Stimulated activated CD8-positive, alpha-beta memory T cell treated with anti-CD3 and anti-CD28 coated beads, Interleukin-7, amount 100 ng/mL, for 1 hour (primary cell): ENCODE measurements at places on chromosomes 11 and 22.

DNA sequence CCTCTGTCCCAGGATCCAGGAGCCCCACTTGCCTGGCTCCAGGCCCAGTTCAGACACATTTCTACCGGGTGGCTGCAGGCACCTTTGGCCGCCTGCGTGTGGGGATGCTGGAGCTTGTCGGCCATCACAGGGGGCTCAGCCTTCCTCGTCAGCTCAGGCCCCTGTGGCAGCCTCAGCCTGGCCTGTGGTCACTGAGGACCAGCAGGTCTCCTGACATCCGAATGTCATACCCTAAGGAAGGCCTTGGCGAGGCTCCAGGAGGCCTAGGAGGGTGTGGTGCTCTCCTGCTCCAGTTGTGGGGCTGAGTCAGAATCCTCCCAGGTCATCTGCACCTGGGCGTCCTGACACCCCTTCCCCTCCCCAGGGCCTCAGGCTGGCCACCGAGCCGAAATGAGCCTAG lies 14.9 kb upstream of the SOX10 start:
- no peak for DNase-seq

DNA sequence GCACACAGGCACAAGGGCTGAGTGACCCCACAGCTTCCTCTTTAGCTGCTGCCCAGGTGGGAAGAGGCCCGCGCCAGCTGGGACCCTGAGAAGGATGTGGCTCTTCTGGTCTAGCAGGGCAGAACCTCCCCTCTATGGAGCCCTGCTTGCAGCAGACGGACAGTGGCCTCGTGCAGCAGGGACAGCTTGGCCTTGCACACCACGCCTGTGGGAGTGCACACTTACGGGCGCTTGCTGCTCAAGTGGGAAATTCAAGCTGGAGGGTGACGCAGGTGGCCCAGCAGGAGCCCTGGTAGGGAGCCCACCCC lies 971.4 kb downstream of the BRD1 start:
- DNase-seq: no peak

DNA sequence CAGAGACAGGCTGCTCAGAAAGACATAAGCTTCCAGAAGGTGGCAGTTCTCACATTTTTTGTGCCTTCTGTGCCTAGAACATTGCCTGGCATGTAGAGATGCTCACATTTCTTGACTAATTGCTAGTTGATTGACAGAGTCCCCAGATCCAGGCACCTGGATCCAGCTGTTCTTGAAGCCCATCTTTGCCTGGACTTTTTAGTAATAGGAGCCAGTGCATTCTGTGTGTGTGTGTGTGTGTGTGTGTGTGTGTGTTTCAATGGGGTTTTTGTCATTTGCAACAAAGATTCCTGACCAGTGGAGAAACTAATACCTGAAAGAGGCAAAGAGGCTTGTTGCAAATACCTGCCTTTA lies 15.1 kb downstream of the MRGPRF start:
- no peak for DNase-seq

DNA sequence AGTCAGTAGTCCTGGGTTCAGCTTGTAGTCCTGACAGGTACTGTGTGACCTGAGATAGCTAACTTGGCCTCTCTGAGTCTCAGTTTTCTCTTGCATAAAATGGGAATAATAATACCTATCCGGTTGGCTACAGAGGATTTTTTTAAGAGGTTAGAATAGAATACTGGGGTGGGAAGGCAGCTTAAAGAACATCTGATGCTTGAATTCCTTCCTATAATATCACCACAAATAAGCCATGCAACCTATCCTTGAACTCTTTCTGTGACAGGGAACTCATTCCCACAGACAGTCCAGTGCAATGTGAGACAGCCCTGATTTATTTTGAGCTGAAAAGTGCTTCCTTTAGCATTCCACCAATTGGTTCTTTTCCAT lies 110.1 kb downstream of the CCDC81 start:
- no peak for DNase-seq

DNA sequence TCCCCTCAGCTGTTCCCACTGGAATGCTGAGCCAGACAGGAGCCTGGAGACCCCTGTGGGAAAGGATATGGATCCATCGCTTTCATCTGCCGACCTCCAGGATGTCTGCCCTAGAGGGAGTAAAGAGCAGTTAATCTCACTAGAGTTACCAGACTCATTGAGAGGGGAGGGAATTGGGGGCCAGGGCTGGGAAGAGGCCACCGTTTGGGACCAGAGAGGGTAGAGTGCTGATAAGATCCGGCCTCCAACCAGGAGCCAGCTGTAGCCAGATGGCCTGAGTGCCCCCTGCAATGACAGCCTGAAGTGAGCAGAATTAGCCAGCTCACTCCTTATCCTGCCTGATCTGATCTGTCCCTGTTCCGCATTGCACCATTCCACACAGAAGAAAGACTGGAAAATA lies 3.7 kb upstream of the APLNR start:
- DNase-seq: no peak
